Upper lobe of right lung (tissue), 1 donor: ENCODE measurements at places on chromosomes 3 and 15.

DNA sequence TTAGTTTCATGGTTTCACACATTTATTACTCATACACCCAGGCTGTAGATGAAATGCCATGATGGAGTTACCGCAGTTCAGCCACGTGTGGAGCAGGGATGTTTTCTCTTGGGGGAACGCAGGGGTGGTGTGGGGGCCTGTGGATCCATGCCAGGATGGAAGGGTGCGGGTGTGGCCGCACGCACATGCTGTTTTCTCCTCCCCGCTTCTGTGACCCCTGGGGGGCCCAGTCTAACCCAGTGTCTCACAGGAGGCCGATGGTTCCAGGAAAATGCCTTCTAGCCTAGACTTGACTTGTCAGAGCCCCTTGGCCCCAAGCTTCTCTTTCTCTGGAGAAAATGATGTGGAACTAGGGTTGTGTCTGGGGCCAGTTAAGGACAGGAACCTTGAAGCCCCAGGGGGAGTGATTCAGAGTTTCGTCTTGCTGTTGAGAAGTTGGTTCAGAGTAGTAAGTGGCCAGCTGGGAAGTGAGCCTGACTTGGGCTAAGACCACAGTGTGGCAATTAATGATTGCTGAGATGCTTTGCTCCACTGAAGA lies 240.4 kb upstream of the BHLHE40 start:
- no peak for DNase-seq

DNA sequence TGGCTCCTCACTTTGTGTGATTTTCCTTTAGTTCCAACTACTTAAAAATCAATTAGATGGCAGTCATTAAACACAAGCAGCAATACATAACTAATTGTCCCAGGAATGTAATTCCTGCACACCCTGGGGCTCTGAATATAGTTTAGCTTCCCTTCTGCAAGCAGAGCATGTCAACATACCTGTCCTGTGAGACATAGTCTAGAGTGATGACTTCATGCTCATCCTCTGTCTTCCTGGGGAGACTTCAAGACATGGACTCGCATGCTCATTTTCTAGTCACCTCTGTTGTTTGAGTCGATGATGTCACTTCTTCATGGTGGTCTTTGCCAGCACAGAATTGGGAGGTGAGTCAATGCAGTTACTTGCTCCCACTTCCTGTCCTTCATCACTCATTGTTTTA lies 15.7 kb downstream of the C3orf52 start:
- DNase-seq: no peak

GRCh38 chr3:141410408-141410807 lies 42.1 kb downstream of the ZBTB38 start:
- no peak for DNase-seq

- no peak for DNase-seq
Observed at GRCh38 chr15:41543521-41543870, 561 bp downstream of the RPAP1 start.

GRCh38 chr3:193168931-193169330 lies 72.1 kb upstream of the PLAAT1 start:
- DNase-seq: no peak

DNA sequence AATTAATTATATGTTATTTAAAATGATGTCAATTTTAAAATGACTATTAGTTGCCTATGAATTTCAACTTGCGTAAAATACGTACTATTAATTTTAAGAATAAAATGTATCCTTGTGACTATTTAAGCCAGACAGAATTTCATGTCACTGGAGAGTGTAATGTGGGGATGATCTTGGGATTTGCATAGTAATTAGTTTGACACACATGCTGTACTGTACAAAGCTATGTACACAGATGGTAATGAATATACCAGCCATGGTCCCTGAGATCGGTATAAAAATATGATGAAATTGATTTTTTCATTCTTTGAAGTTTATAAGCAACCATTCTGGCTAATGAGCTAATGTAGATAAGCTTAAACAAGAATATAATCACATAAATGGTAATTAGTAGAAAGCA lies 134.4 kb upstream of the ROBO1 start:
- no peak for DNase-seq
